ENCODE measurements at places on chromosomes 11 and 22.

- DNase-seq = no peak
These were observed 12.8 kb downstream of the BCL9L start for GRCh38 chr11:118912742-118913410.

DNA sequence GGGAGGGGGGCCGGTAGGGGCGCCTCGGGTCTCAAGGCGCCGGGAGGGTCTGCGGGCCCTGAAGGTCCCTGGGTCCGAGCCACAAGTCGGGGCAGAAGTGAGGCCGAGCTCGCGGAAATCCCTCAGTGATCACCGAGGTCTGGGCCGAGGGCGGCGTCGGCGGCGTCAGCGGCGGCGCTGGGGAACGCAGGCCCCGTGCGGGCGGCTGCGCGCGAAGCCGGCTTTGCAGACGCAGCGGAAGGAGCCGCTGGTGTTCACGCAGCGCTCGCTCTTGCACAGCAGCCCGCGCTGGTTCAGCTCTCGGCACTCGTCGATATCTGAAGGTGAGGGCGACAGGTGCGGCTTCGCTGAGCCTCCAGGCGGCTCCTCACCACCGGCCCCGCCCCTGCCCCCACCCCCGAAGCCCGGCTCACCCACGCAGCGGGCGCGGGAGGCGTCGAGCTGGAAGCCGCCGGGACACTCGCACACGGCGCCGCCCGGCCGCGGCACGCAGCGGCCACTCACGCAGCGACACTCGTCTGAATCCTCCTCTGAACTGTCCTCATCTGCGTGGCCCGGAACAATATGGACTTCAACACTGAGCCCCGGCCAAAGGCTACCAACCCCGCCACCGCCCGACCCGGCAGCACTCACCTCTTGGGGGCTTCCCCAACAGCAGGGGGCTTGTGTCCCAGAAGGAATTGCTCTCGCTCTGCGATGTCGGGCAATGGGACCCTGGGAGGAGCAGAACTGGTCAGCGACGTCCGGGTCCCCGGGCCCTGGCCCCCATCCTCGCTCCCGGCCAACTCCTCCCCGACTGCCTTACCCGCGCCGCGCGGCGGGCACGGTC, 14.2 kb downstream of the SCYL1 start:
- DNase-seq = no peak

- DNase-seq = no peak
These were observed 238.8 kb downstream of the TBC1D22A start for GRCh38 chr22:47001288-47001687.

DNA sequence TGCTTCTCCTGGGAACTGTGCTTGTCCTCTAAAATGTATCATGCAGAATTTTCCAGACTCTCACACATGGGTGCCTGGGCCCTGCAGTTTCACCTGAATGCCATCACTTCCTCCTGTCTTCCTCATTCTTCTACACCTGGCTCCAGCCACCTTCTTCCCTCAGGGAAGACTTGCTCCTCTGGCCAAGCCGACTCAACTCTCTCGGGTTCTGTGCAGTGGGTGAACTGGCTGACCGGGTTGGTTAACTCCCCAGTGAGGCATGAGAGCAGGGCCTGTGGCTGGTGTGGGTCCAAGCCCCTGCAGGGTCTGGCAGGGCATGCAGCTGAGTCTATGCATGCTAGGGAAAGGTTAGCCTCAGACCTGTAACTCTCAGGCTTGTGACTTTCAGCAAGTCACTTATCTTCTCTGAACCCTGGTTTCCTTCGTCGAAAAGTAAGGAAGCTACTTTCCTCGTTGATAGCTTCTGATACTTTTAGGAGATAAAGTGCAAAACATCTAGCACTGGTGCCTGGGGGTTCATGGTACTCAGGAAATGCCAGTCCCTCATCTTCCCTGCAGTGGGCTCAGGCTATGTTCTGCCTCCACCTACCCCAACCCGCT, 11.9 kb downstream of the CD82 start:
- DNase-seq = no peak

- no peak for DNase-seq
These were observed 173.3 kb upstream of the PDGFD start for GRCh38 chr11:104337273-104337672.

GRCh38 chr22:43171607-43172006, 15.3 kb downstream of the TTLL12 start:
- DNase-seq = no peak

GRCh38 chr22:50475652-50476002, 792 bp upstream of the SBF1 start:
- no peak for DNase-seq

DNA sequence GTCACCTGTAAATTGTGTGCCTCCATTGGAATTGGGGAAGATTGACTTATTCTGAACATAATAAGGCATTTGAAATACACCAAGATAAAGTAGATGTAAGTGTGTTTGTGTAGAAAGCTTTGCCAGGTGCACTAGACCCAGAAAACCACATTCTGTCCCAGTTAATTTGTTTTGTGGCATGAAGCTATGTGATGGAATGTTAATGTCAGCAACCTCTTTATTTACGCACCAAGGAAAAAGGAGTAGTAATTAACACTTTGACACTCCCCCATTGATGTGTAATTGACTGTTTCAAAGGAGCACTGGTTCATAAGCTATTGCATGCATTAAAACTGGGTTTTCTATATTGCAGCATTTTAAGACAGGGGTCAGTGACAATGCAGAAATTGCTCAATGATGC, 14.3 kb downstream of the EIF3M start:
- DNase-seq = no peak

DNA sequence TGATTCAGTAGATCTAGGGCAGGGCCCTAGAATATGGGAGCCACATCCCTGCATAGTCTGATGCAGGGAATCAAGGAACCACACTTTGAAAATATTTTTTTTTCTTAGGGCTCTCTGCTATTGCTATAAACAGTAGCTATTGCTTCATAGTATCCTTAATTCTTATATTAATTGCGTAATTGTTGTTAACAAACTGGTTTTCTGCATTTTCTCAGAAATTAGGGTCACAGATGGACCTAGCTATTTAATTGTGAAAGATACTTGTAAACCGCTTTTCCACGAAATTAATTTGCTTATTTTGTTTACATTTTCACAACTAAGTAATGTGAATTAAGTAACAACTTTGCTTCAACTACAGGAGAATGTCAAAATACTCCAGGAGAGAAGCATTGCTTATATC, 34.1 kb downstream of the NAALAD2 start:
- DNase-seq = no peak

- DNase-seq = no peak
These were observed 108.7 kb upstream of the AKIP1 start for GRCh38 chr11:8802251-8802650.

DNA sequence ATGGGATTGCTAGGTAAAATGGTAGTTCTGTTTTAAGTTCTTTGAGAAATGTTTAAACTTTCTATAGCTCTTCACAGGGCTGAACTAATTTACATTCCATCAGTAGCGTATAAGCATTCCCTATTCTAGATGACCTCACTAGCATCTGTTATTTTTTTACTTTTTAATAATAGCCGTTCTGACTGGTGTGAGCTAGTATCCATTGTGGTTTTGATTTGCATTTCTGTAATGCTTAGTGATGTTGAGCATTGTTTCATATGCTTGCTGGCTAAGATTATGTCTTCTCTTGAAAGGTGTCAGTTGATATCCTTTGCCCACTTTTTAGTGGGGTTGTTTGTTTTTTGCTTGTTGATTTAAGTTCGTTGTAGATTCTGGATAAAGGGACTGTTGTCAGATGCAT, 35.9 kb downstream of the MMP27 start:
- no peak for DNase-seq

DNA sequence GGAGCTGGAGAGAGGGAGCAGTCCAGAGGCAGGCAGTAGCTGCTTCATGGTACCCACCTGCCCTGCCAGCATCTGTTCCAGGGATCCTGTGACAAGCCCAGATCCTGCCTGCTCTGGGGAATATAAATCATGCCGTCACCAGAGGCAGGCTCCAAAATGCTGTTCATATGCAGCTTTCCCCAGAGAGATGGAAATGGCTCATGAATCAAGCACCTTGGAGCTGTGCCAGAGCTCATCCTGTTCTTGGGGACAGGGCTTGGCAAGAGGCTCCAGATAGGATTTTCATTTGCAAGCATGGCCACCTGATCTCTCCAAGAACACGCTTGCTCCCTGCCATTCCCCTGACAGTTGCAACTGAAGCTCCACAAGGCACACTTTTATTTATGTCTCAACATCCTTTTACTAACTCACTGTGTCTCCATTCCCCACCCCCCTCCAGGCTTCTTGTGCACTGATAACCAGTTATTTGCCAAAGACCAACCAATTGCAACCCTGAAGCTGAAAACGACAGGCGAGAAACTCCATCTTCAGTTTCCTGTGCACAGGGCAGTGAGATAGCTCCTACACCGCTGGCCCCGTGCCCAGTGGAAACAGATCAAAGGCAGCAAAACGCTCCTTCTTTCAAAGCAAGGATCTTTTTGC, 115.8 kb upstream of the PITPNB start:
- DNase-seq = no peak

DNA sequence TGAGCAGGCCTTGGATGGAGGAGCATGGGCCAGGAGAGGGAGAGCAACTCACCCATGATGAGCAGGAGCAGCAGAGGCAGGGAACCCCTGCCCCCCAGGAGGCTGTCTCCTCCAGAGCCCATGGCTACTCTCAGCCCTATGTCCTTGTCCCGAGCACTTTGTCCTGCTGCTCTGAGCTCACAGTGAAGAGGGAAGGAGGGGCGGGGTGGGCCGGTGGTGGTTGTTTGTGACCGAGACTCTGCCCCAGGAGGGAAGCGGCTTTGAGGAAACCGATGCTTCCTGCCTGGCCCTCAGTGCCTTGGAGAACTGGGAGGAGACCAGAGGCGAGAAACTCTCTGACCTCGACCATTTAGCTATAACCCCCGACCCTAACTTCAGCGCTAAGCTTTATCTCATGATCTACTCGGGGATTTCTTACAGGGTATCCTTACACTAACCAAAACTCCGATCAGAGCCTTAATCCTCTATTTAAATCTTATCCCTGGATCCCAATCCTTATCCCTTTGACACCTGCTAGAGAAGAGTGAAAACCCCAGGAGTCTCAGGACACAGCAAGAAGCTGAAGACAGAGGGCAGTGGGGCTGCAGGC, at the start of gene ROBO4:
ROBO4 (minus strand) TSS at position 192 of the 589 bp plus-strand sequence; CDS start at position 122, 70 bp downstream.
- DNase-seq = peak; percentile 10

DNA sequence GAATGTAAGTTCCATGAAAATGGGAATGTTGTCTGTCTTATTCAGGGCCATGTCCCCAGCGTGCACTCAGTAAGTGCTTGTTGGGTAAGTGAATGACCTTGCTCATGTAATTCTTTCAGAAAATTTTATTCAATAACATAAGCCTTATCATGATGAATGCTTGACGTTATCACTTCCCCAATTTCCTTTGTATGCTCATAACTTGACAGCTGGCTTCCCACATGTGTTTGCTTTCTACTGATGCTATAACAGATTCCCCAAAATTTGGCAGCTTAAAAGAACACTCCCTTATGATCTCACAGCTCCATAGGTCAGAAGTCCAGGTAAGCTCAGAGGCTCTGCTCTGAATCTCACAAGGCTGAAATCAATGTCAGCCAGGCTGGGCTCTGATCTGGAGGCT, 155.8 kb upstream of the POU2AF2 start:
- no peak for DNase-seq

GRCh38 chr22:19666673-19667593, 47.4 kb upstream of the SEPTIN5 start:
- DNase-seq = no peak

GRCh38 chr11:123194337-123195187, 486 bp downstream of the CLMP start:
- peak; percentile 61 for DNase-seq

- peak; percentile 14 for DNase-seq
These were observed 160.5 kb upstream of the TTC12 start for GRCh38 chr11:113153847-113154246.

- no peak for DNase-seq
These were observed 69.2 kb upstream of the PRR5 start for GRCh38 chr22:44632541-44633396.

- DNase-seq = peak; percentile 95
These were observed at the start of gene HDAC10 for GRCh38 chr22:50250555-50251476. TSS of gene HDAC10 (minus strand) at chr22:50251265. CDS start at chr22:50251032, 233 bp downstream.

- DNase-seq = no peak
These were observed 150.9 kb downstream of the TBC1D22A start for GRCh38 chr22:46913351-46913750.

- DNase-seq = no peak
These were observed 108.2 kb downstream of the EMSY start for GRCh38 chr11:76552987-76553386.

GRCh38 chr22:17974703-17975372, 49.5 kb downstream of the MICAL3 start:
- no peak for DNase-seq

- no peak for DNase-seq
These were observed 25.7 kb downstream of the SGSM1 start for GRCh38 chr22:24831687-24832086.

GRCh38 chr11:11346303-11346702, 6.7 kb downstream of the CSNK2A3 start:
- no peak for DNase-seq

DNA sequence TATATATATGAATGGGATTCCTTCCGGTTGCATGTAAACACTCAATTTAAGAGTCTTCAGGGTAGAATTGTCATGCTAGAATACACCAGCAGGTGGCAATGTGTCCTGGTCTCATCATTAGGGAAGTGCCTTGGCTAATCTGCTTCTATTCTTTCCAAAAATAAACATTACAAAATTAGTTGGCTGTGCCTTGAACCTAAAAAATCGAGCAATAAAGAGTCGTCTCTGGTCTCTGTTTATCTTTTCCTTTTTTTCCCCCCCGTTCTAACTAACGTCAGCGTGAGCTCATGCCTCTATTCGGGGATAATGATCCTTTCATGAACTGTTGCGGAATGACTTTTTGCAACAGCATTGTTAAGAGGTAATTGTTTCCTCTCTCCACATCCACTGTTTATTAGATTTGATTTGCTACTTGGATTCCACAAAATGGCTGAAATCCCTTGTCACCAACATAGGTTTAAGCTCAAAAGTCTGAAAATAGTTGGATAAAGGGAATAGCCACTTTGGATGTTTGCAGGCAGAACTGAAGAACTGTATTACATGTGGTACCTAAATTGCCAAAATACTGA, 1.2 kb upstream of the ARHGEF12 start:
- DNase-seq = peak; percentile 69

DNA sequence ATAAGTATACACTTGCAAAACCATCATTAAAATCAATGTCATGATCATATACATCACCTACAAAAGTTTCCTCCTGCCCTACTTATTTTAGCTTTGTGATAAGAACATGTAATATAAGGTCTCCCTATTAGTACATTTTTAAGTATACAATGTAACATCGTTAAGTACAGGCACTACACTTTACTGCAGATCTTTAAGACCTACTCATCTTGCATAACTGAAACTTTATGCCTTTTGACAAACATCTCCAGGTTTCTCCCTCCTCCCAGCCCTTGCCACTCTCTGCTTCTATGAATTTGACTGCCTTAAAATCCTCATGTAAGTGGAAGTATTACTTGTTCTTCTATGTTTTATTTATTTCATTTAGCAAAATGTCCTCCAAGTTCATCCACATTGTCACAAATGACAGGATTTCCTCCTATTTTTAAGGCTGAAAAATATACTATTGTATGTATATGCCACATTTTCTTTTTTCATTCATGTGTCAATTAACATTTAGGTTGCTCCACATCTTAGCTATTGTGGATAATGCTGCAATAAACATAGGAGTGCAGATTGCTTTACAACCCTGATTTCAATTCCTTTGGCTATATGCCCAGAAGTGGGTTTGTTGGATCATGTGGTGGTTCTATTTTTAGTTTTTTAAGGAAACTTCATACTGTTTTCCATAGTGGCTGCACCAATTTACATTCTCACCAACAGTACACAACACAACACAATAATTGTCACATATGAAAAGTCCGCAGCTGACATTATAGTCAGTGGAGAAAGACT, 471.1 kb upstream of the ANO3 start:
- no peak for DNase-seq
